H4 (cell line): ENCODE measurements at places on chromosomes 1 and 21. TPM values are rescaled to one million over a fixed set of nuclear protein-coding genes. Genes with fewer than 3 reads are reported as not detected.

LCE1F gene
- not detected in 2 replicates for total RNA-seq

CFHR5 gene
- not detected in 2 replicates for total RNA-seq

DNA sequence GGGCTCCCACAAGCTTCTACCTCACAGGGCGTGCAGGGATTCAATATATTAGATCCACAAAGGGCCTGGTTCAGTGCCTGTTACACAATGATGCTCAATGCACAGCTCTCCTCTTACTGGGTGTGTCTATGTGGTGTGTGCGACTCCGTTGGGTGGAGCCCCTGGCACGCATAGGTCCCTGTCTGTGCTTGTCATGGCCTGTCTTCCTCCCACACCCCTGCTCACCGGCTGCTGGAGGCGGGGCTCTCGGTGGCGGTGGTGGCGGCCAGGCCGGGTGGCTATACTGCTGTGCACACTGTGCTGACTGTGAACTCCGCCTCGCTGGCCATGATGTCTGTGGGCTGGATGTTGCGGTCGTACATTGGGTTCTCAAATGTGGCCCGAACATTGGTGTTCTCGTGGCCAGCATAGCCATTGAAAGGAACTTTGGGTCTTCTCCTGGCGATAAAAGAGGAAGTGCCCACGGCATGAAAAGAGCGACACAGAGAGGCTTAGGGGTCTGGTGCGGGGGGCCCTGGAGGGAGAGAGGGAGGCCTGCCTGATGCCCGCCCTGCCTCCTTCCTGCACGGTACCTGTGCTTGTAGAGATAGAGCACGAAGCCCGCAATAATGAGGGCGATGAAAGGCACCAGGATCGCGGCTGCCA, 46.9 kb downstream of the ZSCAN20 start:
- no peak for DNase-seq

GRCh38 chr1:64212031-64212430, 8.6 kb downstream of the UBE2U start:
- DNase-seq, result no peak
